ENCODE measurements at places on chromosomes 1 and 21. TPM values are rescaled to one million over a fixed set of nuclear protein-coding genes. Genes with fewer than 3 reads are reported as not detected.

The TRNP1 gene
- polyA plus RNA-seq = not detected

The SSR2 gene
- 257 TPM for polyA plus RNA-seq

The FGR gene
- polyA plus RNA-seq = 72.0 TPM

The PTGS2 gene
- 0.08 TPM for polyA plus RNA-seq

The CLIC6 gene
- 0.08 TPM for polyA plus RNA-seq

The GALNT2 gene
- polyA plus RNA-seq = 15.8 TPM

The VHLL gene
- polyA plus RNA-seq = not detected

The PADI1 gene
- not detected for polyA plus RNA-seq

The UBXN10 gene
- polyA plus RNA-seq = 0.39 TPM

The ATP6V1G3 gene
- polyA plus RNA-seq = not detected

The SLC2A5 gene
- polyA plus RNA-seq = 10.0 TPM
